ENCODE measurements at places on chromosomes 16 and 17.
A peak's percentile ranks its signal among the peaks of the same experiment; 100 is the strongest.

- DNase-seq = no peak
These were observed 113.1 kb downstream of the ZFHX3 start for GRCh38 chr16:72934636-72935403.

DNA sequence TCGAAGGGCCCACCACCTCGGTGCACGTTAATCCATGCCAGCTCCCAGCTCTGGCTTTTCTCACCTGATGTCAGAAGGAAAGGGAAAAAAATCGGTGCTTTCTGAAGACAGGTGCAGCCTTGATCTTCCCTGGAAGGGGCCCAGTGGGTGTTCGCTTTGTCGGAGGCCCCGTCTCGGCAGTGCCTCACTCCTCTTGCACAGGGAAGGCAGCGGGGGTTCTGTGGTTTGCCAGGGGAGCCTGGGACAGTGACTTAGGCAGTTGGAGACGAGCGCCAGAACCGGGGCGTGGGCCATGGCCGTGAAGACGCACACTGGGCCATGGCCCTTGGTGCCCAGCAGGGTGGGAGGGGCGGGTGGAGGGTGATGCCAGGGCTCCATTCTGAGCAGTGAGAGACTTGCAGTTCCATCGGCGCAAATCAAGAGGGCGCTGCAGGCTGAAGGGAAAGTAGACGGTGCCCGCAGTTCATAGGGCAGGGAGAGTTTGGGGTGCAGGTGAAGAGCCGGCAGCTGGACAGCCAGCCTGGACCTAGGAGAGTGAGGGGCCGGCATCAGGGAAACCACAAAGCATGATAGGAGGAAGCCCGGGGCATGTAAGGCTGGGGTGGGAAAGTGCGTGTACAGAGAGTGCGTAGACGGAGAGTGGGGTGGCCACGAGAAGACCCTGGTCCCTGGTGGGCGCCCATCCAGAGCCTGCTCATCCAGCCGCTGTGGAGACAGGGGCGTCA is 101.3 kb upstream of the CHMP6 start:
- DNase-seq = no peak

GRCh38 chr17:31580706-31581490 is 189.4 kb downstream of the RAB11FIP4 start:
- peak; percentile 42 for DNase-seq

GRCh38 chr16:23434380-23434779 is 18.6 kb downstream of the COG7 start:
- peak; percentile 43 for DNase-seq

- DNase-seq = no peak
These were observed 3.5 kb downstream of the IL4R start for GRCh38 chr16:27317320-27317719.

- DNase-seq = peak; percentile 30
These were observed 777.3 kb upstream of the EEF2KMT start for GRCh38 chr16:5874899-5875298.

DNA sequence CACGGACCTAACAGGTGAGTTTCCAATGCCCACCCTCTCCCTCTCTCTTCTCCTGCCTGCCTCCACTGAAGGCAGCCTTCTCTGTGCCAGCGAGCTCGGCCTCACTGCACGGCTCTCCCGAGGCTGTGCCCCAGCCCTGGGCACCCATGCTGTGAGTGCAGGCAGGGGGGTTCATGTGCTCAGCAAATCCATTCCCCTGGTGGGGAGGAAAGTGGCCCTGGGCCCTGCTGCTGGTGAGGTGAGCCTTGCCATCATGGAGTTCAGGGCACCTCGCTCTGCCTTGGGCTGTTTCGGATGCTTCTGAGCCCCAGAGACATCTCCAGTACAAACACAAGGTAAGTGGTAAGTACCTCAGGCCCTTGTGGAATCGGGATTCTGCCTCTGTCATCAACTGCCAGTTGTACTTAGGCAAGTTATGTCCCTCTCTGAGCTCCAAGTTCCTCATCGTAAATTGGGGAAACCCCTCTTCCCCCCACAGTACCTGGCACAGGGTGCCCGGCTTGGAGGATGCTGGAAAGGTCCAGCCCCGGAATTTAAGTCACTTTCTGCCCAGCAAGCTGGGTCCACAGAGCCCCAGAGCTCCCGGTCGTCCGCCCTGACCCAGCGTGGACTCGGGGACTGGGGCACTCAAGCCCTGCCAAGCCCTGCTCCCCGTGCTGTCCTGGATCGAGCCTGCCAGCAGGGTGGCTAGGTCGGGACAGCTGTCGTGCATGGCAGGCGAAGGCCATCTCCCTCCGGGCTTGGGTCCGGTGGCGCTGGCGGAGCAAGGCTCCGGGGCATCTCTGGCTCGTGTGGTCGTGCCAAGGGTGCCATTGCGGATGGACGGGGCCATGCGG is 684 bp upstream of the NUDT16L1 start:
- DNase-seq = no peak

DNA sequence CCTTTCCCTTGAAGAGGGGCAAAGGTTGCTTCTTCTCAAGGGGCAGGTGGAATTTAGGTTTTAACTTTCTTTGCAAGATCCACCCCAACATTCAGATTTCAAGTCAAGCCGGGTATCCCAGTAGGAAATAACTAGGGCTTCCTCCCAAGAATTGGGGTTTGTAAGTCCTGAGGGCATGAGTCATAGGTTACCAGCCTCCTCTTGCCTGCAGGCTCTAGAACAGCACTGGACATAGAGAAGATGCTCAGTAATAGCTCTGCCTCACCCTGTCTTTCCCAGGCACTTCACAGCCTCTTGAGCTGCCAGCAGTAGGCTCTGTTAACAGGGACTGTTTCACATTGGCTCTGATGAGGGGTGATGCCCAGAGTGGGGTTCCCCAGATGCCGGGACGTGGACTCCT is 35.8 kb upstream of the ZFP90 start:
- no peak for DNase-seq

- DNase-seq = no peak
These were observed 99.3 kb downstream of the NDE1 start for GRCh38 chr16:15749371-15749770.

DNA sequence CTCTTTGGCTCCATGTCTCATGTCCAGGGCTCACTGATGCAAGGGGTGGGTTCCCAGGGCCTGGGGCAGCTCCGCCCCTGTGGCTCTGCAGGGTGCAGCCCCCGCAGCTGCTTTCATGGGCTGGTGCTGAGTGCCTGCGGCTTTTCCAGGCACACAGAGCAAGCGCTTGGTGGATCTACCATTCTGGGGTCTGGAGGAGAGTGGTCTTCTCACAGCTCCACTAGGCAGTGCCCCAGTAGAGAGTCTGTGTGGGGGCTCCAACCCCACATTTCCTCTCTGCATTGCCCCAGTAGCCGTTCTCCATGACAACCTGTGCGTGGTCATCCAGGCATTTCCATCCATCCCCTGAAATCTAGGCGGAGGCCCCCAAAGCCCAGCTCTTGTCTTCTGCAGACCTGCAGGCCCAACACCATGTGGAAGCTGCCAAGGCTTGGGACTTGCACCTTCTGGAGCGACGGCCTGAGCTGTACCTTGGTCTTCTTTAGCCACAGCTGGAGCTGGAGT is 5.2 kb downstream of the IL32 start:
- DNase-seq = no peak

GRCh38 chr16:4370570-4371356 is 885 bp upstream of the VASN start:
- DNase-seq = no peak

- DNase-seq = no peak
These were observed 147.8 kb upstream of the RPL38 start for GRCh38 chr17:74055508-74056160.

DNA sequence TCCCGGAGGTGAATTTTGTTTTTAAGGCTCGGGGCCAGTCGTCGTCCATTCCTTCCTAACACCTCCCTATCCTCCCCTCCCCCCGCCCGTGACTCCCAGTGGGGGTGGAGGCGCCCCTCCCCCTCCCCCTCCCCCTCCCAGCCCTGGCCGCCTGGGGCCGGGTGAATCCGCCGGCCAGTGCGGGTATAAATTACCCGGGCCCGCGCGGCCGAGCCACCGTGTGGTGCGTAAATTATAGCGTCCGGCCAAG is 2.0 kb upstream of the GSE1 start:
- no peak for DNase-seq

DNA sequence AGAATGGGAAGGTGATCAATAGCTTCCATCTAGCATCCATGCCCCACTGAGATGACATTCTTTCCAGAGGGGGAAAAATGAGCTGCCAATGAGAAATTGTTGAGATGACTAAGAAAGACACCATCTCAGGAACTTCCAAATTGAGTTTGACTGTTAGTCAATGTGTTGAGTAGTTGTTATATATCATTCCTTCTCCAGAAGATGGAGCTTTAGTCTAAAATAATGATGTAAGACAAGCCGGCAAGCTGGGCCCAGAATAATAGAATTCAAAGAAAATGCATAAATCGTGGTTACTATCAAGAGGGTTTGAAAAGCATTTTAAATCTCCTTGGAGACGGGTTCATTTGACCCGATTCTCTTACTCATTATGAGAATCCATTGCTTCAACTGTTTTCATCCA is 71.0 kb upstream of the ATF7IP2 start:
- DNase-seq = no peak

DNA sequence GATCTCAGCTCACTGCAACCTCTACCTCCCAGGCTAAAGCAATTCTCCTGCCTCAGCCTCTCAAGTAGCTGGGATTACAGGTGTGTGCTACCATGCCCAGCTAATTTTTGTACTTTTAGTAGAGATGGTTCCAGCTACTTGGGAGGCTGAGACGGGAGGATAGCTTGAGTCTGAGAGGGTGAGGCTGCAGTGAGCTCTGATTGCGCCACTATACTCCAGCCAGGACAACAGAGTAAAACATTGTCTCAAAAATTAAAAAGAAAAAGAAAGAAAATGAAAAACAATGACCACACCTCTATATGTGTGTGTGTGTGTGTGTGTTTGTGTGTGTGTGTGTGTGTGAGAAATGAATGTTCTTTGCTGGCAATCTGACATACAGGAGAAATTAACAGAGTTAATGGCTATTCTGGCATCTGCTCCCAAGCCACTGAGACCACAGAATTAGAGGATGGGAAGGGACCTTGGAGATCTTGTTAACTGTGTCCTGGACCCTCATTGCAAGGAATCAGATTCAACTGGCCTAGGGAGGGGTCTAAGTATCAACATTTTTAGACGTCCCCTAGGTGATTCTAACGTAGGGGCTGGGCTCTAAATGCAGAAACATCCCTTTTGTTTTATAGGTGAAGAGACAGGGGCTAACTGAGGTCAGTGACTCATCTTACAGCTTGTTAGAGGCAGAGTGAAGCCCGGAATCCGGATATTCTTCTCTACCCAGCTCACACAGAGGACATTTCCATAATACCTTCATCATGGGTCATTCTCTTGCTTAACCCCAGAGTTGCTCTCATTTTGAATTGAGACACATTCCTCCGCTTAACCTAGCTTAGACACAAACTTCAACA is 16.4 kb upstream of the MARCHF10 start:
- DNase-seq = no peak

DNA sequence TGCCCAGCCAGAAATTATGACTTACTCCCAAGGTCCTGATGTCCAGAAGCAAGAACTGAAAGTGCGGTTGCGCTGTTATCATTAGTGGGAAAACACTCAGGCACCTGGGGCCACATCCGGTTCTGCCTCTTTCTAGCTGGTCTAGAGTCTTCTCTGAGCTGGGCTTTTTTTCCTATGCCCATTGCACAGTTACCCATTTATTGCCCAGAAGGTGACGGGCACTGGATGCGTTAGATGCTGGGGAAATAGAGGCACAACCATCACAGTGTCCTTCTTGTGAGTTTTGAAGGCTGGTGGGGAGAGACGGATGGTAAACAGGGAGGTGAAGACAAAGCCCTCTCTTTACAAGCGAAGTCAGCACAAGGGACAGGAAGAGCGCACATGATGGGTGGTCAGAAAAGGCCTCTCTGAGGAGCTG is 37.7 kb downstream of the PLCG2 start:
- DNase-seq = no peak

- DNase-seq = no peak
These were observed 7.2 kb downstream of the CDH5 start for GRCh38 chr16:66373667-66374066.

DNA sequence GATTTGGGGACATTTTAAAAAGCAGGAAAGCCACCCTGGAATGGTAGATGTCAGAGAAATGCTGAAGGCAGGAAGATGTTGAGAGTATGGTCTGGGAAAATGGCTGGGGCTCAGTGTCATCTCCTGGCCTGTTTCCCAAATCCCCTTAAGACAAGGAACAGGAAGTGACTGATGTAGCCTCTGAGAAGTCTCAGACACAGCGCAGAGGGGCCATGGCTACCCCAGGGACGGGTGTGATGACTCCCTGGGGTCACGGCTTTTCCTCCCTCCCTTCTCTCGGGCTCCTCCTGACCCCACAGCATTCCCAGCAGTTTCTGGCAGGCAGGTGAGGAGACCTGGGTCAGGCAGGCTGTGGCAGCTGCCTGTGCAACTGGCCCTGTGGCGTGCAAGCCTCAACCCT is 45.4 kb downstream of the RAP1GAP2 start:
- DNase-seq = no peak

DNA sequence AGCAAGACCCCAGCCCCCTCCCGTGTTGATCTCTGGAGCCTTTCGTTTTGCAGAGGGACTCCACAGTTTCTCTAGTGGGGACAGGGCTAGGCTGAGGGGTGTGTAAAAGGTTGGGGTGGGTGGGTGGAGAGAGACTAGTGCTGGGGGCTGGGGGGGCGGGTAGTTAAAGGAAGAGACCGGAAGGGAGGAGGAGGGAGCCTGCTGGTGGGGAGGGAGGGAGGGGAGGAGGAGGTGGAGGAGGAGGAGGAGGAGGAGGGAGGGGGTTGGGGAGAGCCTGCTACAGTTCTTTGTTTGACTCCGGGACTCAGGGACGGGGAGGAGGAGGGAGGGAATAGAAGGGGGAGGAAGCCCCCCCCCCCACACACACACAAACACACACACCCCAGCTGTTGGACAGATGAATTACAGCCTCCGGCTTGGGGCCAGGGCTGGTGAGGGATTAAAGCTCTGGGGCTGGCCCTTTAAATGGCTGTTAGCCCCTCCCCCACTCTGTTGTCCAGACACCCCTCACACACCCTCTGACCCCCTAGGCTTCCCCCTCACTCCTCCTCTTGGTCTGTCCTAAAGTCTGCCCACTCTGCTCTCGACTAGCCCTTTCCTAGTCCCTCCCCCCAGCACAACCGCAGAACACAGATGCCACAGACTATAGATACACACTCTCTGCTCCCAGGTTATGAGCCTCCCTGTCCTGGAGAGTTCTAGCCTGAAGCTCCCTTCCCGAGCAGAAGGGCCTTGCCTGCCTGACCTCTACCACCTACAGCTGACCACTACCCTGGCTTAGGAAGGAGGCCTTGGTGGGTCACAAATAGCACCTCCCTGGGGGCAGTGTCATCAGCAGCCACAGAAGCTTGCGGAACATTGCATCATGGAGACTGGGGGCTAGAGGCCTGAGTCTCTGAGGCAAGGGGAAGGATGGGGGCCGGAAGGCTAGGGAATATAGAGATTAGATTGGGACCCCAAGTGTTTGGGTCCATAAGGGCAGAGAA is 4.4 kb downstream of the KDM6B start:
- DNase-seq = no peak

GRCh38 chr16:35689764-35690163 is 2230.4 kb downstream of the TP53TG3F start:
- DNase-seq = no peak

DNA sequence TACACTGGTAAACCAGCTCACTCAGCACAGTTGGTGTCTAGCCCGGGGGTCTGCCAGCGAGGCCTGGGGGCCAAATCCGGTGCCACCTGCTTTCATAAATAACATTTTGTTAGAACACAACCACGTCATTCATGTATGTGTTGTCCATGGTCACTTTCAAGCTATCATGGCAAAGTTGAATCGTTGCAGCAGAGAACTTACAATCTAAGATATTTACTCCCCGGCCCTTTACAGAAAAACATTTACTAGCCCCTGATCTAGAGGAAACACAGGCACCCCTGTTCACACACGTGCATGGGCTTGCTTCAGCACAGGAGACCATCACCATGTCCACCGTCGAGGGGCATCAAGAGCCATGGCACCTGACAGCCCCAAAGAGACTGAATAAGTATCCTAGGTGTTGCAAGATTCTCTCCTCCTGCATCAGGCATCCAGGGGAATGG is 111.4 kb upstream of the DNAH9 start:
- DNase-seq = no peak
